ENCODE measurements at places on chromosomes 11 and 22.

- DNase-seq, result no peak
Observed at GRCh38 chr11:78929207-78929905, 354.7 kb upstream of the NARS2 start.

GRCh38 chr11:36441610-36442208 lies 68.4 kb downstream of the TRAF6 start:
- no peak for DNase-seq

DNA sequence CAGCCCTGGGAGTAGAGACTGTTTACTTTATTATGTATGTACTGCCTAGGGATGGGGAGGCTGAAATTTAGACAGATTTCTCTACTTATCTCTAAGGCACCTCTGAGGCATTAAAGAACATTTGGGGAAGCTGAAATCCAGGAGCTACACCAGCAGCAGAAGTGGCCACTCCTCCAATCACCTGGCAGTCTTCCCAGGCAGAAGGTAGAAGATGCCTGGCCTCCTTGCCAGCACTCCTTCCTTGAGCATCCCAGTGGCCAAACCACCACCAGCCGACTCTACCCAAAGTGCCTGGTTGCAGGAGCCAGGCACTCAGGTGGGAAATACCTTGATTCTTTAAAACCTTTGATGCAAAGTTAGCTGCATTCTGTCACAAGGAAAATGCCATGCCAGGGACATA lies 1.9 kb upstream of the FAT3 start:
- no peak for DNase-seq

- DNase-seq, result no peak
Observed at GRCh38 chr22:19706661-19707151, 7.6 kb upstream of the SEPTIN5 start.

DNA sequence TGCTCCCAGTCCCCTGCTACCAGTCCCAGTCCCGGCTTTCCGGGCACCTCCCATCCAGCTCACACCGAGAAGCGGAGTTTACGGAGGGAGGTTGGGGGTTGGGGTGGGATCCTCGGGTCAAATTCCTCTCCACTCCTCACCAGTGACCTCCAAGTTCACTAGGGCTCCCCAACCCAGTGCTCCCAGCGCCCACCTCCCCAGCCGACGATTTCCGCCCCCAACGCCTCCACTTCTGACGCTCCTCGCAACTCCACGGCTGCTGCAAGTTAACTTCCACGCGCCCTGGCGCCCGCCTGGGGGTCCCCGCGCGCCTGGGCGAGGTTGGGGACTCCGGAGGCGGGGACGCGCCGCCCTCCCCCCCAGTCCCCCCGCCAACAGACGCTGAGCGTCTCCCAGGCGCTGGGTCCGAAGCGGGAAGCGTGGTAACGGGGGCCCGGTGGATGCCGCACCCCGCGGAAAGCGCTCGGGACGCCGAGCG lies 526 bp downstream of the TPST2 start:
- no peak for DNase-seq

GRCh38 chr11:131154351-131154750 lies 216.1 kb upstream of the NTM start:
- no peak for DNase-seq

DNA sequence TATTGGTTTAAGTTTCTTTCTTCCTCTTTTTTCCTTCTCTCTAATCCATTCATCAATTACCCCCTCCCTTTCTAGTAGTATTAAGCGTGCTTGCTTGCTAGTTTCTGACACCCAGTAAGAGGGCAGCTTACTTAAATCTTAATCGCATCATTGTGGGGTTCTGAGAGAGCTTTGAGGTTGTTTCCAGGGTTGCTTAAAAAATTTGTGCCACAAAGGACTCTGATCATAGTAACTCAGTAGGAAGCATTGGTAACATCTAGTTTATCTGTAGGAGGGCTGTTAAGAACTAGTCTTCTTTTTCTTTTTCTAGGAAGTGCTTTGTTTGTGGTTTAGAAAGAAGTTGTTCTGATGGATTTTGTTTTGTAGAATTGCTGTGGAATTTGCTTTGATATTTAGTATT lies 45.3 kb downstream of the TMEM135 start:
- DNase-seq, result no peak

- DNase-seq, result no peak
Observed at GRCh38 chr22:40189997-40190396, 12.3 kb downstream of the TNRC6B start.

DNA sequence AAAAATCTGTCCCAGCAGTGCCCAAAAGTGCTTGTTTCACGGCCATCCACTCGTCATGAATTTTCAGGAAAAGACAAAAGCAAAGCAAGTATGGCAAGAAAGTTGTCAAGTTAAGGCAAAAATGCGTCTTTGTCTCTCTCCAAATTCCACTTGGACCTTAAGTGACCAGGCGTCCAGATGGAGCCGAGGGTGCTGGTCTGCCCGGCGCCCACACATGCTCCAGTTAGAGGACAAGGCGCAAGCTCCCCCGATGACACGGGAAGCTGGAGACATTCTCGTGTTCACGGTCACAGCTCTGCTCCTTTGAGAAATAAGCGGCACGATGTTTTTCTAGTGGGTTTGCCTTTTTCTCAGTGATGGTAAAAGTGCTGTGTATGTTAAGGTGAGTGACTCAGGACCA lies 219.0 kb downstream of the BRD1 start:
- DNase-seq, result no peak

GRCh38 chr11:132531921-132532320 lies 1000.4 kb downstream of the OPCML start:
- DNase-seq, result no peak

DNA sequence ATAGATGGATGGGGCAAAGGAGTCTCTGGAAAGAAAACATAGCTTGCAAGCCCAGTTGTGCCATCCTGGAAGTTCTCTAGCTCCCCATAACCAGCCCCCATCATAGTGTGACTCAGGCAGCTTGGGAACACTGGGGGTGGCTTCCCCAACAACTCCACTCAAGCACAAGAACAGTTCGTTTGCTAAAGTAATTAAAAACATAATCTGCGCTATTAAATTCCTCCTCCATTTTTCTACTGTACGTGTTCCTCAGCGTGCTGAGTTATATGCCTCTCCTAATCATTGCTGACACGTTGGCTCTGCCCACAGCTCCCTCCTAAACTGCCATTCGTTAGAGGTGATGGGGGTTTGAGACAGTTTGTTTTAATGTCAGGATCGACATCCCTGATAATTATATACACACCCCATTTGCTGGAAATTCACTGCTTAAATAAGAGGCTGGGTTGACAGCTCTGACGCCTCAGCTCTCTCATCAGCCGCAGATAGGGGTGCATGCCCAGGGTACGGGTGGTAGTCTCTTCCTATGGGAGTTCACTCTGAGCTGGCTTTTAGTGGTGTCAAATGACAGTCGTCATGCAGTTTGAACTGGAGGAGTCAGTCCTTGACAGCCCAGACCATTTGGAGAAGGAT lies 59.5 kb upstream of the SEZ6L start:
- DNase-seq, result no peak

DNA sequence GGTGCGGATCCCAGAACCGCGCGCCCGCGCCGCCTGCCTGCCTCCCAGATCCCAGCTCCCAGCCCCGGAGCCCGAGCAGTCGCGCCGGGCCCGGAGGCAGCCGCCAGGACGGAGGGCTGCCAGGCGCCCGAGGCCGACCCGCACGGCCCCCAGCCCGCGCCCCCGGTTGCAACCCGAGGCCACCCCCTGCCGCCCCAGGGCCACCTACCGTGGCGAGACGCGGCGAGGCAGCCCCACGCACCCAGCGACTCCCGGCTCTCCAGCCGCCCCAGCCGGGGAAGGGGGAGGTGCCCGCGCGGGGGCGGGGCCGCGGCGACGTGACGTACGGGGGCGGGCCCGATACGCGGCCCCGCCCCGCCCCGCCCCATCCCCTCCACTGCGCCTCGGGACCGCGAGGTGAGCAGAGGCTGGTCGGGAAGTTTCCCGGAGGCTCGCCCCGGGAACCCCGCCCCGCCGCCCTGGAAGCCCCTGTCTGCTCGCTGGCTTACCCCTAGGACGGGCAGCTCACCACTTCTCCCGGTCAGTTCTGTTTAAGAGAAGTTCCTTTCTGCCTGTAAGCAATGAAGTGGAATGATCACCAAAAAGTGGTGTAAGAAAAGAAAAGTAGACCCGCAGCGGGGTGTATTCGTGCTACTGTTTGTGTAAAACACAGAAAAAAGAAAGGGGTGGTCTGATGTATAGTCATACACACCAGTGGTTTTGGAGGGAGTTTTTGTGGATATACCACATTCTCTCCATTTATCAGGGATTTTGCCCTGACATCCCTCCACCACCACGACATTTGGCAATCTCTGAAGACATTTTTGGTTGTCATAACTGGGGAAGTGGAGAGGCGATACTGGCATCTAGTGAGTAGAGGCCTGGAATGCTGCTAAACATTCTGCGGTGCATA lies at the start of gene TPST2:
TSS of gene TPST2 (minus strand) at position 288 of the 892 bp plus-strand sequence. CDS start 48,502 bp downstream, outside the sequence.
- no peak for DNase-seq
